GM23248 (cell line): ENCODE measurements at places on chromosomes 12 and 14. TPM values are rescaled to one million over a fixed set of nuclear protein-coding genes. Genes with fewer than 3 reads are reported as not detected.

DIO3 gene
- not detected in 2 replicates for polyA plus RNA-seq

RPGRIP1 gene
- polyA plus RNA-seq = not detected in 2 replicates

DIO2 gene
- 26.6 and 29.6 TPM in 2 replicates for polyA plus RNA-seq

GNB3 gene
- polyA plus RNA-seq = 1.5 and 2.2 TPM in 2 replicates
